Mesenteric fat pad (tissue), 1 donor: ENCODE measurements at places on chromosomes 2 and 18. TPM values are rescaled to one million over a fixed set of nuclear protein-coding genes. Genes with fewer than 3 reads are reported as not detected.

The AGAP1 gene
- total RNA-seq = 26.5 TPM

DNA sequence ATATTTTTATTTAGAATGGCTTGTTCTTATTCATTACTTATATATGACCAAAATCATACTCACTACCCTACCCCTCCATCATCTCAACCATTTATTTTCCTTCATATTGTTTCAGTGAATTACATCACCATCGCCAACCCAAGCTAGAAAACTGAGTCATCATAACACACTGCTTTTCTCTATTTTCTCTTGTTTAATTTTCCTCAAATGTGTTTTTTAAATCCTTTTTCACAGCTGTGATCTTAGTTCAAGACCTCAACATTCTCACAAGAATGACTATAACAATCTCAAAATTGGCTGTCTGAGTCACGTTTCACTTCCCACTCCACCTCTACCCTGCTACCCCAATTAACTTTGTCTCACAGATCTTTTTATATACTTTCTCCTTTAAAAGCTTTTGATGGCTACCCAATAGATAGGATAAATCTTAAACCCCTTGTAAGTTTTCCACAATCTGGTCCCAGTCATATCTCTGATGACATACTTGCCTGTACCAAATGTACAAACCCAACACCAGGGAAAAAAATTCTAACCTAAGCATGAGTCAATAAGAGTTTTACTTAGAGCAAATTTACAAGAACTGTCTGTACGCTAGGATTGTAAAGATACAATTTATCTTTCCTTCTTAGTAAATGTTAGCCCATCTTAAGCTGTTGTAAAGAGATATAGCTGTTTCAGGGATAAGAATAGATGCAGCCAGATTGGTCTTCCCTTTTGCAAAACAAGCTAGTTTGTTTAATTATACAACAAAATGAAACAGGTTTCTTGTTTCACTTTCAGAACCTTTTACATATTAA lies 635.1 kb upstream of the SLC39A10 start:
- no peak for DNase-seq

DNA sequence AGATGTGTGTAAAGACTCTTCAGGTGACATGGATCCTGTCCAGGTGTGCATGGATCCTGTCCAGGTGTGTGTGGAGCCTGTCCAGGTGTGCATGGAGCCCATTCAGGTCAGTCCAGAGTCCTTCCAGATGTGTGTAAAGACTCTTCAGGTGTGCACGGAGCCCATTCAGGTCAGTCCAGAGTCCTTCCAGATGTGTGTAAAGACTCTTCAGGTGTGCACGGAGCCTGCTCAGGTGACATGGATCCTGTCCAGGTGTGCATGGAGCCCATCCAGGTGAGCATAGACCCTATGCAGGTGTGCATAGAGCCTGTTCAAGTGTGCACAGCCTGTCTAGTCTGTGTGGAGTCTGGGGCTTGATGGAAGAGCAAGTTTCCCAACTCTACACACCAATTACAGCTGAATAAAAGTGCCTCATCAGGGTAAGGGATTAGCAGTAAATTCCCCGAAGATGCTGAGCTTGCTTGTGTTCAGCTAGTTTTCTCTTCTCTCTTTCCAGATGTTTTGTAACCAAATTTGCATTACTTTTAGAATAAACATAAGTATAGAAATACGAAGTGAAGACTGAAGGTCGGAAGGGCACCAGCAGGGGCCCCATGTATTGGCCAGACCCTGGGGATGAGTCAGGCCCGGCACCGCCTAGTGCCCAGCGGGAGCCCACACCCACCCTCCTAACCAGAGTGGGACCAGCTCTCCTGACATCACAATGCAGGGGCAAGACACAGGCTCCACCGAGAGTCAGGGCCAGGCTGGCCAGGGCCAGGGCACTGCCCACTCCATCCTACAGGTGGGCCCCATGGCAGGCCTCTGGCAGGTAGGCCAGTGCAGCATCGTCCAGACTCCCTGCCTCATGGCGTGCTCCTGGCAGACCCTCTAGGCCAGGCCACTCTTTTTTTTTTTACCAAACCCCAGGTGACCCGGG lies 38.6 kb upstream of the GPC1 start:
- DNase-seq = peak; percentile 74

GRCh38 chr2:113240915-113241911 lies 37.5 kb downstream of the PAX8 start:
- DNase-seq = peak; percentile 89

GRCh38 chr18:22683196-22683676 lies 249.9 kb upstream of the RBBP8 start:
- DNase-seq = no peak

GRCh38 chr2:8598295-8599165 lies 83.3 kb upstream of the ID2 start:
- peak; percentile 81 for DNase-seq

DNA sequence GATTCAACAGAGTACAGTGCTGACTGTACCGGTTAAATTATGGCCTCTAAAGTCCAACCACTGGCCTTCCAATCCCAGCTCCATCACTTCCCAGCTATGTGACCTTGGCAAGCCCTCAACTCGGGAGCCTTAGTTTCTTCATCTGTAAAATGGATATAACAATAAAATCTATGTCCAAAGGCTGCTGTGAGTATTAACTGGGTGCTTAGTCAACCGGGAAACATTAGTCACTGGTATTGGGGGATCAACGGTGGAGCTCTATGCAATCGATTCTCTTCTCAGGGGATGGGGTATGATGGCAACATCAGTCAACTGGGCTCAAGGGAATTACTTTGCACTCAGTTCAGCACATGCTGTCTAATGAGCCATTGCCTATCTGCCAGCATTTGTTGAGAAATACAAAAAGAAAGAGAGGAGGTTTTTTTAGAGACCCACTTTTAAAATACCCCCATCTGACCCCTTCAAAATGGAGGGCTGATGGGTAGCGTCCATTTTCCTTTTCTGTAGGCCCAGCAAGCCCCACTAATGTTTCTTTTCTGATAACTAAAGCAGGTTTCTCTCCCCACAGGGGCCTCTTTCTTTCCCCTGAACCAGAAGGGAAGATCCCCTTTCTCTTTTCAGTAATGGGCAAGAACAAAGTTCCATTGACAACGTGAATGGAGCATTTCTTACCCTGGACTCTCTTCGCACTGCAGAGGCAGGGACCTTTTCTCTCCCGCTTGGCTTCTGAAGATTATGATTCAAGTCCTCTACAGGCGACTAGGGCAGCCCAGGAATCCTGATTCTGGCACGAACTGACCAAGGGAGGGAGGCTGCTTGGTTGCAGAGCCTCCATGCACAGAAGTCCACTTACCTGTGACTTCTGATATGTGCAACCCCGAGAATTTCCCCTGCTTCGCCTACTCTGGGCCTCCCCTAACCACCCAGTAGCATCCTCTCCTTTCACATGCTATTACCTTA lies 8.7 kb upstream of the AGFG1 start:
- no peak for DNase-seq

GRCh38 chr2:29916571-29916970 lies 4.8 kb downstream of the ALK start:
- no peak for DNase-seq
